ENCODE measurements at places on chromosomes 5 and 9.

GRCh38 chr9:108163321-108164005 lies 673.9 kb upstream of the KLF4 start:
- DNase-seq: peak; percentile 61

GRCh38 chr5:59123595-59124561 lies 541.0 kb downstream of the RAB3C start:
- no peak for DNase-seq

DNA sequence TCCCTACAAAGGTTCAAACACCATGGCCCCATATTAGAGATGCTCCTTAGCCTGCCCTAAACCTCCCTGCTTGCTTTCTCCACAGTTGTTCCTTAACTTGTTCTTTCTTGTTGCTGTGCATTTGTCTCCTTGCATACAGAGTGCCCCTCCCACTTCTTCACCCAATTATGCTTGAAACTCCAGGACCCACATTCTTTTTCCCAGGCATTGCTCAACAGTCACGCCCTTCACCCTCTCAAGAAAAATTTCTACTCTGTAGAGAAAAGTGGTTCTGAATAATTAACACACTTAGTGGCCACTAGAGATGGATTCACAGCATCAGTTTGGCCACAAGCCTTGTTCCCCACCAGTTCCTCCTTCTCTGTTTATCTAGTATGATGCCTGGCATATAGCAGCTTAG lies 57.7 kb downstream of the NREP start:
- DNase-seq: peak; percentile 52

- DNase-seq: peak; percentile 15
These were observed 62.3 kb downstream of the GTF3C4 start for GRCh38 chr9:132732326-132733259.

DNA sequence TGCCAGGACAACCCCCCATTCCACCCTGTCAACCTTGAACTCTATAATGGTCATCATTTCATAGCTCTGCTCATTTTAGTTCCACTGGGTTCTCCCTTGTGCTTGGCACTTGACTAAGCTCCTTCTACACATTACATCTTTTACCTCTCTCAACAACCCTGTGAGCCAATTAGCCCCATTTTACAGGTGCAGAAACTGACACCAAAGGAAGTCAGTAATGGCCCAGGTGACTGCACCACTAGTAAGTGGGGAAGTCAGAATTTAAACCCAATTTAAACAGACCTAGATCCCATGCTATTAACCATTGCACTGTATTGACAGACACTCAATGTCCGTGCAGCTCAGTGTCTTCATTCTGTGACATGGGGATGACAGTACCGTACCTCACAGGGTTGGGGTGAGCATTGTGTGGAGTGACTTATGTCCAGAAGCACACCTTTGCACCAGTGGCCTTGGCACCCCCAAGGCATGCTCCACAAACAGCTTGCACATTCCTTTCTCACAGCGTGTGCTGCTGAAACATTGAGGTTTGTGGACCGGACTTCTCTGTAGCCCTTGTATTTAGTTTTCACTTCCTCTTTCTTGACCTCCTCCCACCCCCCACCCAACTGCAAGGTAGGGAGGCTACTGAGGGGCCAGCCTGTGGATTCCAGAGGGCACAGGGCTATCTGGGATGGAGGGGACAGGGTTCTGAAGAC lies 23.1 kb downstream of the IRF1 start:
- no peak for DNase-seq

DNA sequence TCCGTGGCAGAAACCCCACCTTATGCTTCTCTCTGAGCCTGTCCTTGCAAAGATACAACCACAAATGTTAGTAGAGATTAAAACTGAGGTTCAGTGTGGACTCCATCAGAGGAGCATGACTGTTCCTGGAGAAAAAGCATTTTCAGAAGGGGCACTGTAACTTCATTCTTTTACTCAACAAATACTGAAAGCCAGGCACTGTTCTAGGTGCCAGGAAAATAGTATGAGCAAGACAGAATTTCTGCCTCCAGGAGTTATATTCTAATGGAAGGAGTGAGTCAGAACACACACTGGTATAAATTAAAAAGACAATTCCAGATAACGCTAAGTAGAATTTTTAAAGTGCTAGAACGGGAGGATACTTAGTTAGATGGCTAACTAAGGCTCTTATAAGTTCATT lies 251.4 kb upstream of the GAS1 start:
- peak; percentile 41 for DNase-seq

DNA sequence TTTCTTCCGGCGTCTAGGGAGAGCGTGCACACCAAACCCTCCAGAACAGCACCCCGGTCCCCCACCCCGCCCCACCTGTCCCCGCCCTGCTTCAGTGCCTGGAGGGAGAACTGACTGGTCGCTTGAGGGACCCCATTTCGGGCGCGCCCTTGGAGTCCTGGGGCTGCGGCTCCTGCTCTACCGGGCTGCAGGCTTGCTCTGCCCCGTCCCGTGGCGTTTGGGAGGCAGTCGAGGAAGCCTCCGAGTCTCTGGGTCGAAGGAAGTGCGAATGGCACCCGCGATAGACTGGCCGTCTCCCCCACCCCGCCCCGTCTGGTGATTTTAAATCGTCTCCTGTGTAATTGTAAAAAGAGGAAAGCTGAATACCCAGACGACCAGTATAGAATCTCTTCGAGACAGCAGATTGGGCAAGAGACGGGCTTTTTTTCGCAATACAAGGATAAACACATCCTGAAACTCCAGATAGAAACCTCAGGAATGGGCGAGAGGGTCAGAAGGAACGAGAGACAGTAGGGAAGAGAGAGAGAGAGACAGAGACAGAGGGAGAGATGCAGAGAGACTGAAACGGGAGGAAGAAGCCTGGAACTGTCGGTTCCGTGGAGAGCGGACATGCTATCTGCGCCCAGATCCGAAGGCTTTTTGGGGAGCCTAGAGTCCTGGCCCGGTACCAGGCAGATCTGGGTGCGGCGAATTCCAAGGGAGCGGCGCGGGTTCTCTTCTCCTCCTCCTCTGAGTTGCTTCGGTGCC lies 9.9 kb downstream of the PRDM6 start:
- DNase-seq: no peak

DNA sequence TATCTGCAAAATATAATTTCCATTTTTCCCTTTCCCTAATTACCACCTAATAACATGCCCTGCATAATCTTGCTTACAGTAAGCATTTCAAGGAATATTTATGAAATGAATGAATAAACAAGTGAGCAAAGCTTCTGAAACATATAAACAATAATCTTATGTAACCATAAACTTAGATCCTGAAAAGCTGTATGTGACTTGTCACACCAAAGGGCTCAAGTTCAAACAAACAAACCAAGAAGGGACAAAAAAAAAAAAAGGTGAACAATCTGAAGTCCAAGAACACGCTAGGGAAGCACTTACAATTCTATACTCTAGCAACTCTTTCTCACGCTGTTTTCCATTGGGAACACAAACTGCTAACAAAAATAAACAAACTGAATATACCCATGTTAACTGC lies 36.3 kb downstream of the PLPP1 start:
- no peak for DNase-seq

GRCh38 chr5:56850423-56850822 lies 35.1 kb downstream of the MAP3K1 start:
- no peak for DNase-seq

DNA sequence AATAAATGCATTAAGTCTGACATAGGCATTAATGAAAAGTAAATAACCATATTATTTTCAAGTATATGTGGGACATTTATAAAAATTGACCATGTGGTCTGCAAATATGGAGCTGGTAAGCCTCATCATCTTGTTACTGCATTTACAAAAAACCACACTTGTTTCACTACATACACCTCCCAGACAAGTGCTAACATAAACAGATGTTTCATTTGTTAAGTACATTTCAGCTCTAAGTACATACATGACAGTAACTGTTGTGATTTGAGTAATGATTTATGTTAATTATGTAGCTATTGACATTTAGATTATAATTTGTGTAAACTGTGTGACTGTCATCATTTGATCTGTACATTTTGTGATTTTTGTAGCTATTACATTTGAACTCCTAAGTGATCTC lies 13.9 kb downstream of the IDNK start:
- DNase-seq: no peak

DNA sequence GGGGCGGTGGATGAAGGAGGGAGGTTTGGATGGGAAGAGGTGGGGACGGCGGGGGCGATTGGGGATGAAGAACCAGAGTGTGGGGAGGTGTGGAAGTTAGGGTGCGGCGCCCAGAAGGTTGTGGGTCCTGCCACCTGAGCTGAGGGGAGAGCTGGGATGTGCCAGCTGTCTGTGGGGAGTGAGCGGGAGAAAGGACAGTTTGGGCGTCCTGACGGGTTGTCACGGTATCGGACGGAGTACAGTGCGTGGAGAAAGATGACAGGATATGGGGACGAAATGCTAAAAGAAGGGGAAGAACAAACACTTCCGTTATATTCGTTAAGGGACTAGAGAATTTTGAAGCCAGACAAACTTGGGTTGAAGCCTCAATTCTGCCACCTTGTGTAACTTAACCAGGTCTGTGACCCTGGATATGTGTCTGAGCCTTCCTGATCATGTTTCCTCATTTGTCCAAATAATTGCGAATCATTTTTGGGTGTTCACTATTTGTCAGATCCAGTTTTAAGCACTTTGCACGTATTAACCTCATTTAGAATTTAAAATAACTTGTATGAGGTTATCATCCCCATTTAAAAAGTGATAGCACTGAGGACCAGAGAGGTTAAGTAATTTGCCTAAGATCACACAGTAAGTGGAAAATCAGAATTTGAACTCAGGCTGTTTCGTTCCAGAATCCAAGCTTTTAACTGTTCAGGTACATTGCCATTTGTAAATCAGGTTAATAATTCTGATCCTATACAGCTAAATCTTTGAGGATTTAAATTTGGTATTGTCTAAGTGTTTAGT lies 689 bp downstream of the CNTRL start:
- peak; percentile 57 for DNase-seq

DNA sequence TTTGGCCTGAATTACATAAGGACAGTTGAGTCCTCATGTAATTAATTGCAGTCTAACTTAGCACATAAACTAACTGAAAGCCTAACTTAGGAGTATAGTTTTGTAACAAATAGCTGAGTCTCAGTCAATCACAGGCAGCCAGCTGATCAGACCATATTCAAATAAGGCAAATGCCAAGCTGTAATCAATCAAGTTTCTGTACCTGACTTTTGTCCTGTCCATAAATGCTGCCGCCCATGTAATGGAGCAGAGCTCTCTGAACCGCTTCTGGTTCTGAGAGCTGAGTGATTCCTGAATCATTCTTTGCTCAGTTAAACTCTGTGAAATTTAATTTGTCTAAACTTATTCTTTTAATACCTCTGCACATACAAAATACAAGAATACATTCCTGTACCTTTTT lies 104.8 kb downstream of the TSSK1B start:
- no peak for DNase-seq
